ENCODE measurements at places on chromosomes 5 and 9. TPM values are rescaled to one million over a fixed set of nuclear protein-coding genes. Genes with fewer than 3 reads are reported as not detected.

The ADGRD2 gene
- not detected for total RNA-seq

The ERBIN gene
- total RNA-seq: 40.0 TPM

The PTGES gene
- not detected for total RNA-seq

The UCK1 gene
- 23.7 TPM for total RNA-seq

The MSX2 gene
- total RNA-seq: not detected

The NEUROG1 gene
- total RNA-seq: not detected

The CENPK gene
- 82.5 TPM for total RNA-seq

The KCNIP1 gene
- not detected for total RNA-seq

The PGM5 gene
- total RNA-seq: not detected

The SOHLH1 gene
- not detected for total RNA-seq

The F2RL2 gene
- 1.1 TPM for total RNA-seq

The SHB gene
- total RNA-seq: 0.95 TPM

The PCDHA1 gene
- total RNA-seq: not detected

The ENTREP1 gene
- total RNA-seq: not detected

The ABO gene
- total RNA-seq: not detected

The WDR38 gene
- total RNA-seq: not detected

The ZNF366 gene
- not detected for total RNA-seq

The C9orf50 gene
- total RNA-seq: not detected

The KIF12 gene
- not detected for total RNA-seq

The ECSCR gene
- total RNA-seq: 4.1 TPM

The GARIN3 gene
- 0.85 TPM for total RNA-seq
